ENCODE measurements at places on chromosomes 11 and 22. TPM values are rescaled to one million over a fixed set of nuclear protein-coding genes. Genes with fewer than 3 reads are reported as not detected.

Gene TMX2
- 41.8 TPM for total RNA-seq

Gene OTOG
- total RNA-seq, result not detected

Gene GPHA2
- not detected for total RNA-seq

Gene HEPHL1
- 6.6 TPM for total RNA-seq

Gene FAT3
- 0.30 TPM for total RNA-seq

Gene MRGPRD
- not detected for total RNA-seq

Gene CHORDC1
- total RNA-seq, result 29.8 TPM

Gene OR8D1
- not detected for total RNA-seq

Gene GLYAT
- total RNA-seq, result not detected

Gene CCDC73
- not detected for total RNA-seq

Gene FGF19
- not detected for total RNA-seq

Gene MS4A6E
- not detected for total RNA-seq

Gene VWCE
- total RNA-seq, result not detected

Gene SPI1
- 12.9 TPM for total RNA-seq

Gene A4GALT
- 9.5 TPM for total RNA-seq

Gene F2
- total RNA-seq, result not detected

Gene MPPED2
- 1.8 TPM for total RNA-seq

Gene MS4A14
- total RNA-seq, result not detected
